ENCODE measurements at places on chromosomes 6 and 20.

GRCh38 chr6:55473722-55474121, 105.3 kb downstream of the HMGCLL1 start:
- no peak for DNase-seq

DNA sequence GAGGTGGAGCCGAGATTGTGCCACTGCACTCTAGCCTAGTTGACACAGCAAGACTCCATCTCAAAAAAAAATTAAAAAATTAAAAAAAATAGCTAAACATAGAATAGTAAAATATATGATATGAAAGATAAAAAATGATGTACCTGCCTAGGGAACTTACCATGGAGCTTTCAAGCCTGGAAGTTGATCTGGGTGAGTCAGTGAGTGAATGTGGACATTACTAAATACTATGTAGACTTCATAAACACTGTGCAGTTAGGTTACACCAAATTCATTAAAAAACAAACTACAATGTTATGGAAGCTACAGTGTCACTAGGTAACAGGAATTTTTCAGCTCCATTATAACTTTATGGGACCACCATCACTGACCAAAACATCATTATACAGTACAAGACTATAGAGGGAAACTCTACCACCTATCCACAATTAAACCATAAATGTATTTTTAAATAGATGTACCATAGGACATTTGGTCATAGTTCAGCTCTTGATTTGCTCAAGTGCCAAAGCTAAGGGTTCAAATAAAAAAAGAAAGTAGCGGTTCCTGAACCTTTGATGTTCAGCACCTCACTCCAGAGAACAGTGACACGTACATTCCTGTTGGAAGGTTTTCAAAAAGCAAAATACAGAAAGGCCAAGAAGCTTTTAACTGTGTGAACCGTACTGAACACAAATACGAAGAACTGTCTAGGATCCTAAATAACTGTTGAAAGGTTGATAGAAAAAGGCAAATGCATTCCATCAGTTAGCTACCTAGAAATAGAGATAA, 52.4 kb upstream of the SPDEF start:
- DNase-seq = no peak

DNA sequence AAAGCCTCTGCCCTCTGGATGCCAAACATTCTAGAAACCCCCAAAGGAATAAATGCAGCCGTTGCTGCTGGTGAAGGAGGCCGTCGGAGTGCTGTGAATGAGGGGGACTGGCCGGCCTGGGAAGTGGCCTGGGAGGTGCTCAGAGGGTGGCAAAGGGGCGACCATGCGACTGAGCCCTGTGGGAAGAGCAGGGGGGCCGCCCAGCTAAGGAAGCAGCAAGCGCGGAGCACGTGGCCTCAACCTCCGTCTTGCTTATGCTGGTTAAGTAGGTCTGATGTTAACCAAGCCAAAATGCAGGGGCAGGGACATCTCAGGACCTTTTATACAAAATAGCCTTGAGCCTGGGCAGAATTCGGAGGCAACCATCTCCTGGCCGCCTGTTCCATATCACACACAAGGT, 381.5 kb downstream of the TAF4 start:
- no peak for DNase-seq

DNA sequence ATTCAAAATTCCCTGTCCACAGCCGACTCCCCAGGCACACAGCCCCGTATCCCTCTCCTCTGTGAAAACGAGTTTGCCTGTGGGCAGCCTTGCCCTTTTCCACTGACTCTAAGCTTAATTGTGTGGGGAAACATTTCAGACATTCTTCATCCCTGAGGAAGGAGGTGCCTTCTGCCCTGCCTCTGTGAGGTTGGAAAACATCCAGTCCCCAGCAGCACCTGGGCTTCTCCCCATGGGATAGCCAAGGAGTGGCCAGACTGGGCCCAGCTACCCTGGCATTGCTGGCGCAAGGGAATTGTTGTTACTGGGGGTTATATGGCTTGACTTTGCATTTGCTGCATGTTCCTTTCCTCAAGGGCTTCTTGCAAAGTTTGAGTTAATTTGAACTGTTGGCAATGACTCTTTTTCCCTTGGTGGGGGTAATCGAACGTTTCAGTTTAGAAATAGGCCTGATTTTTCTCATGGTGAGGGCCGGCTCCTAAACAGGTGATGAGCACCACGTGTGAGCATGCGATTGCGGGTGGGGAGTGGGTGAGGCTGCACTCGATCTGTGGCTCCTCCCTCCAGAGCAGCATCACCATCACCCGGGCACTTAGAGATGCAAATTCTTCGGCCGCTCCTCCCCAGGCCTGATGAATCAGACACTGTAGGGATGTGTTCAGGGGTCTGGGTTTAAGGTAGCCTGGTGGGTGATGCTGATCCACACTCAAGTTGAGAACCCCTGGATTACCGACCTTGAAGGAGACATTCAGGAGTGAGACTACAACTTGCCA, 29.9 kb downstream of the GABRR2 start:
- DNase-seq = no peak

DNA sequence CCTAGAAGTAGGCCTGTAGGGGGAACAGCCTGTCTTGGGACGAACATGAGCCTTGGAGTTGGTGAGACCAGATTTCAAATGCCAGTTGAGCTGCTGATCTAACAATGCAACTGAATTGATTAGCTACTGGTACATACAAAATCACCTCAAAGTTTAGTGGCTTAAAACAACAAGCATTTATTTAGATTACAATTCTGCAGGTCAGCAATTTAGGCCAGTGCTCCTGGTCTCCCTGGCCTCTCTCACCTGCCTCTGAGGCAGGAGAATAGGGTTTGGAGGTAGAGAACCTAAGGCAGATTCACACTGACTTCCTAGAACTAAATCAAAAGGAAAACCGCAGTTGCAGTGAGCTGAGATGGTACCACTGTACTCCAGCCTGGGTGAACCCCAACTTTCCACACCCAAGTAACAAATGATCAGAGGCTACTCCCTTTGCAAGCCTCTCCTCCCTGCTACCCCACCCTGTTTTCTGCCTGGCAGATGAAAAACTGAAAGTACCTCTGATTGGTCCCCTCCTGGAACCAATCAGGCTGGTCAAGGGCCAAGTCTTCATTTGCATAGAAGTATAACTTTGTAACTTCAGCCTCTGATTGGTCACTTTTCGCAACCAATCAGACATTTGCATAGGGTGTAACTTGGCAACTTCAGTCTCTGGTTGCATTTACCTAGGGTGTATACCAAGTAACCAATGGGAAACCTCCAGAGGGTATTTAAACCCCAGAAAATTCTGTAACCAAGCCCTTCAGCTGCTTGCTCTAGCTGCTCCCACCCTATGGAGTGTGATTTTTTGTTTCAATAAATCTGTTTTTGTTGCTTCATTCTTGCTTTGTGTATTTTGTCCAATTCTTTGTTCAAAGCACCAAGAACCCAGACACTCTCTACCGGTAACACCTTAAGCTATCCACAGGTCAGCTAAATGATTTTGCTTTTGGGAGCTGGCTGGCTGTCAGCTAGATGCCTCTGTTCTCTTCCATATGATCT, 8.1 kb upstream of the UBR2 start:
- DNase-seq = no peak

GRCh38 chr20:52259295-52259694, 67.7 kb upstream of the ZFP64 start:
- no peak for DNase-seq

DNA sequence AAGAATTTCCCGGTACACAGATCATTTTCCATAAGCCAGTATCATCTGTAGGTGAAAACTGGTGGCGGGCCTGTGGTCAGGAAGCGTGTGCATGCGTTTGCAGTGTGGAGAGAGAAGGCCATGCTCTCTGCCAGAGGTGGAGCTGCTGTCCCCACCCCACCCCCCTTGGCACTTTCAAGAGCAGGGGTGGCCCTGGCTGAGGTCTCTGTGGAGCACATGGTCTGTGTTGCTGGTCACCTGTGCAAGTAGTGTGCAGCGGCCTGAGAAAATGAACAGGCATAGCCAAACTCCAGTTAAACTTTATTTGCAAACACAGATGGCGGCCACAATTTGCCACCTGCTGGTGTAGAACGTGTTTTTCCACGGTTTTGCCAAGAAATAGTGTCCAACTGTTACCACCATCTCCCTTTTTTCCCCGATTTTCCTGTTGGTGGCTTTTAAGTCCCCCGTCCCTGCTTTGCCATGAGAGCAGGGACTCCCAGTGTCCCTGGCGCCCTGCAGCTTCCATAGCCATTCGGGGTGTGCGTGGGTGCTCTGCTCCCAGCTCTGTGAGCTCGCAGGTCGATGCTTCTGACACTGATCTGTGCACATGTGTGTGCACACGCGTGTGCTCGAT, 2.5 kb downstream of the ADRM1 start:
- no peak for DNase-seq

DNA sequence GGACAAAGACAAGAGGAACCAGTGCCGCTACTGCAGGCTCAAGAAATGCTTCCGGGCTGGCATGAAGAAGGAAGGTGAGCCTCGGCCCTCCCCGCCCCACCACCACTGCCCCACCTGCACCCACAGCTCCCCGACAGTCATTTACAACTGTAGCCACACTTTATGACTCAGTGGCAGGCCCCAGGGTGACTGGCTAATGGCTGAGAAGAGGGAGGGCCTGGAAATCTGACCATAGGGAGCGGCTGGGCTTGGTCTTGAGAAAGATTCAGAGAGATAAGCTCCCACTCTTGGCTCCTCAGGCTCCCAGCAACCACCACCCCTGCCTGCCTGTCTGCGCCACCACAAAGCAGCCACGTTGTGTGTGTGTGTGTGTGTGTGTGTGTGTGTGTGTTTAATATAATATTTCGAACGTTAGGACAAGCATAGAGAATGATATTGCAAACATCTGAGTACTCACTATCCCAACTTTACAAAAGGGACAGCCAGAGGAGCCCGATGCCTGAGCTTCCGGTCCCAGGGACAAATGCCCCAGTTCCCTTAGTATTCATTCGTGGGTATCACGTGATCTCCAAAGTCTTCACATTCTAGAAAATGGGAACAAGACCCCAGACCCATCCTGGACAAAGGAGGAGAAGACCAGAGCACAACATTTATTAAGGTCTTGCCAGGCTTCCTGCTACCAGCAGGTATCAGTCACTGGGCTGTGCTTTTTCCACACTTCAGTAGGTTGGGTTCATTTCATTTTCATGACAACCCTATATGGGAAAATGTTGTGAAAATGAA, 52.1 kb downstream of the HNF4A start:
- no peak for DNase-seq

- DNase-seq = no peak
Measured at GRCh38 chr6:16168121-16168520, 39.2 kb downstream of the MYLIP start.
